Mesothelial cell of epicardium (in vitro differentiated cells): ENCODE measurements at places on chromosomes 1 and 21.
A peak's percentile ranks its signal among the peaks of the same experiment; 100 is the strongest.

GRCh38 chr1:26710811-26711210 lies 15.0 kb downstream of the ARID1A start:
- DNase-seq: no peak
- H3K4me3 ChIP-seq: no peak overlapping the region
- H3K27me3 ChIP-seq: no peaks in the 10 kb centered on the region
- H3K4me1 ChIP-seq: peaks cover 39% of the 10 kb centered on the region

GRCh38 chr1:226624526-226624925 lies 76.0 kb downstream of the STUM start:
- no peaks in the 10 kb centered on the region for H3K4me1 ChIP-seq
- H3K27ac ChIP-seq: no peak overlapping the region
- peaks cover 3% of the 10 kb centered on the region for H3K27me3 ChIP-seq

DNA sequence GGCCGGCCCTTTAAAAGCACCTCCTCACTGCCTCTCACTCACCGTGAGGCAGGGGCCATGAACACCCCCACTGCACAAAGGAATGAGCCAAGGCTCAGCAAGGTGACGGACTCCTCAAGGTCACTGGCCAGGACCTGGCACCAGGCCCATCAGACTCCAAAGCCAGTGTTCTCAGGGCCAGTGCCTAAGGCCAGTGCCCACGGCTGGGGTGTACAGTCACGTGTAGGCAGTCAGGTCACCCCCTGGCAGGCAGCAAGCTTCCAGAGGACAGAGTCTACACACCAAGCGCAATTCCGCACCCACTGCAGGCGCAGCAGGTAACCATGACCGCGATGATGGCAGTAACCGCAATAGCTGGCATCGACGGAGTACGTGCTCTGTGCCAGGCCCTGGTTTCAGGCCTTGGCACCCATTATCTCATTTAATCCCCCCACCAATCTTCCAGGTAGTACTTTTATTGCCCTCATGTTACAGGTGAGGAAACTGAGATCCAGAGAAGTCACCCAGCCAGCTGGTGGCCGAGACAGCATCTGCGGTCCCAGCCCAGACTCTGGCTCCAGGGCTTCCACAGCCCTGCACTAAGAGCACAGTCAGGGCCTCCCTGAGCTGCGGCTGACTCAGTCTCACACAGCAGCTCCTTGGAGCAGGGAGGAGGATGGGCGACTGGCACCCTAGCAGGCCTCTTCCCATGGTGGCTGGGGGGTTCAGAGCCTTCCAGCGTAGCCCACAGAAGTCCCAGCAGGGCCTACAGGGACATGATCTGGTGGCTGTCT lies 27.0 kb downstream of the RAP1GAP start:
- peaks cover 18% of the 10 kb centered on the region for H3K27me3 ChIP-seq
- peaks cover 7% of the 10 kb centered on the region for H3K4me1 ChIP-seq
- H3K27ac ChIP-seq: no peak overlapping the region
- no peak overlapping the region for H3K4me3 ChIP-seq

GRCh38 chr1:231733063-231733462 lies 106.5 kb downstream of the DISC1 start:
- DNase-seq: no peak
- no peaks in the 10 kb centered on the region for H3K36me3 ChIP-seq
- H3K27me3 ChIP-seq: no peaks in the 10 kb centered on the region
- no peak overlapping the region for H3K4me3 ChIP-seq
- no peak overlapping the region for H3K27ac ChIP-seq

- H3K27me3 ChIP-seq: peaks cover 6% of the 10 kb centered on the region
- no peaks in the 10 kb centered on the region for H3K36me3 ChIP-seq
- H3K4me1 ChIP-seq: peaks cover 31% of the 10 kb centered on the region
- peak overlapping the region; percentile 47 for H3K27ac ChIP-seq
- DNase-seq: peak; percentile 77
- H3K4me3 ChIP-seq: peak overlapping the region; percentile 66
These were observed 4.5 kb downstream of the C1orf232 start for GRCh38 chr1:26164036-26164860.

DNA sequence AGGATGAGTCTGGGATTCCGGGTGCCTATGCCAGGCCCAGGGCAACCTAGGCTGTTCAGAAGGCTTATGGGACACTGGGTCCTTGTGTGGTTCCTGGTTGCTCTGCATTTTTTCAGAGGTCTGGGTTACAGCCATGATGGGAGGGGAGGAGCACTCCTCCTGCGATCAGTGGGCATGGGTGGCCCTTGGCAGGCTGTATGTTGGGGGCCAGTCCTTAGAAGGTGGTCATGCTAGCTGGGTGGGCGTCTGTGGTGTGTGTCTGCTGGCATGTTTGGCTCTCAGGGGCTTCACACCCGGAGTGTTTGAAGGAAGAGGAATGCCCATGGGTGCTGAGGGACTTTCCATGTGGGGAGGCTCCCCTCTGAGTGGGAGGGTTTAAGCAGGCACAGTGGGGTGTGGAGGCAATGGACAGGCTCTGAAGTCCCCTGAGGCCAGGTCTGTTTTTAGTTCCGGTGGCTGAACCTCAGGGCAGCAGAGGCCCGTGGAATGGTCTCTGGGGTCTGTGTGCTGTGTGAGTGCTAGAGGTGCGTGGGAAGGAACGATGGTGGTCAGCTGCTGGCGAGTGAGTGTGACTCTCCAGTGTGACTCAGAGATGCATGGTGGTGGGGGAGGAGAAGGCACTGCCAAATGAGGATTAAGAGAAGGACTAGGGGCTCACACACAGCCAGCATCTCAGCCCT lies 25.3 kb downstream of the CACNA1E start:
- H3K27me3 ChIP-seq: peaks cover 45% of the 10 kb centered on the region
- no peak for DNase-seq
- no peak overlapping the region for H3K27ac ChIP-seq
- H3K36me3 ChIP-seq: no peaks in the 10 kb centered on the region
- peaks cover under 1% of the 10 kb centered on the region for H3K4me1 ChIP-seq

GRCh38 chr1:59146056-59146455 lies 150.8 kb upstream of the FGGY start:
- DNase-seq: no peak
- H3K27ac ChIP-seq: peak overlapping the region; percentile 26
- no peaks in the 10 kb centered on the region for H3K36me3 ChIP-seq
- peaks cover 2% of the 10 kb centered on the region for H3K27me3 ChIP-seq
- peaks cover 31% of the 10 kb centered on the region for H3K4me1 ChIP-seq
- H3K4me3 ChIP-seq: peak overlapping the region; percentile 75

GRCh38 chr21:26918323-26919079 lies 48.4 kb downstream of the ADAMTS5 start:
- peaks cover 8% of the 10 kb centered on the region for H3K36me3 ChIP-seq
- DNase-seq: no peak
- no peaks in the 10 kb centered on the region for H3K27me3 ChIP-seq
- peaks cover 10% of the 10 kb centered on the region for H3K4me1 ChIP-seq
- no peak overlapping the region for H3K4me3 ChIP-seq
- H3K27ac ChIP-seq: no peak overlapping the region

- H3K36me3 ChIP-seq: no peaks in the 10 kb centered on the region
- H3K4me3 ChIP-seq: no peak overlapping the region
- no peak for DNase-seq
- peaks cover 4% of the 10 kb centered on the region for H3K27me3 ChIP-seq
These were observed 122.2 kb upstream of the BEND5 start for GRCh38 chr1:48898894-48899293.

DNA sequence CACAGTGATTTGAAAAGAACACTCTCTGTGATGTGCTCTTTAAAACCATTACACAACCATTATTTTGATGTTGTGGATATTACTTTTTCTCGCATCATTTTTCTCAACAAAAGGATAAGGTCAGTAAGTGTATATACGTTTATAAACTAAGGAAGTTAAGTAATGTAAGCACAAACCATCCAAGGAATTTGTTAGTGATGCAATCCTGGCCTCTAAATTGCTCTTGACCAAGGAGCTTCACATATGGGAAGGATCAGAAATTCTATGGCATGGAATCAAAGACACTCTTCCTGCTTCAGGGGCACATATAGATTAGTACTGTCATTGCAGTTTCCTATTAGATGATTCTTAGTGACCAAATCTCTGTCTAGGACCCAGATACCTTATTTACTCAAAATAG lies 3.6 kb upstream of the PPP2R5A start:
- H3K27ac ChIP-seq: peak overlapping the region; percentile 55
- no peaks in the 10 kb centered on the region for H3K36me3 ChIP-seq
- no peak for DNase-seq
- H3K4me1 ChIP-seq: peaks cover 5% of the 10 kb centered on the region

DNA sequence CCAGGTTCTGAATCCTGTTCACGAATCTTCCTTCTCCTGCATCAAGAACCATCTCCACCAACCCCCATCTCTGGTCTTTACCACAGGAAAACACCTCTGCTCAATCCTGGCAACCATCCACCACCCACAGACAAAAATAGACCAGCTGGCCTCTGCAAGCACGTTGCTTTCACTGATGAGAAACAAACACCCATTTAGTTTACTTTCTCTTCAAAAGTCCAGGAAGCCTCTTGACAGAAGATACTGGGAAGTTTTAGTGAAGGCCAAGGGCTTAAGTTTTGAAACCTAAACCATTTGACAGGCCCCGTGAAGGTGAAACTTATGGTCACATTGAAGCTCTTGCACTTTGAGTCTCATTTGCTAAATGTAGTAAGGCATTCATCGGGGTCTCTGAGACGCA lies 122.6 kb upstream of the PPP2R5A start:
- no peaks in the 10 kb centered on the region for H3K27me3 ChIP-seq
- H3K36me3 ChIP-seq: no peaks in the 10 kb centered on the region
- no peaks in the 10 kb centered on the region for H3K4me1 ChIP-seq
- no peak overlapping the region for H3K4me3 ChIP-seq
- no peak for DNase-seq

DNA sequence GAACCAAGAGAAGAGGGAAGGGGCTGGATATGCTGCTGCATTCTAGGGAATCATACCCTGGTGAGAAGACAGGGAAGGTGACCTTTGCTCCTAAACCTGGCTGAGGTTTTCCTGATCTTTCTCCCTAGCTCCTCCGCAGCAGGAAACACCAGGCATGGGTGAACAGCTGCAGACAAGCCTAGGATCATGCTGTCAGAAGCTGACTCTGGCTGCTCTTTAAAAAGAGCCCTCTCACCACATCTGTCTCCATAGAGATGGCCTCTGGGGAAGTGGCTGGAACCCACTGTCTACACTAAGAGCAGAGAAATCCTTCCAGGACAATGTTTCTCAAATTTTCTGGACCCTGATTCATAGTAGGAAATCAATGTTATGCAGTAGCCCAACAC lies 57.6 kb downstream of the CD34 start:
- no peaks in the 10 kb centered on the region for H3K27me3 ChIP-seq
- no peak for DNase-seq
- H3K4me1 ChIP-seq: no peaks in the 10 kb centered on the region

- peaks cover 29% of the 10 kb centered on the region for H3K27me3 ChIP-seq
- peaks cover 27% of the 10 kb centered on the region for H3K4me1 ChIP-seq
- H3K36me3 ChIP-seq: no peaks in the 10 kb centered on the region
- no peak for DNase-seq
- peak overlapping the region; percentile 41 for H3K27ac ChIP-seq
These were observed 92.0 kb downstream of the IER5 start for GRCh38 chr1:181180407-181181031.

DNA sequence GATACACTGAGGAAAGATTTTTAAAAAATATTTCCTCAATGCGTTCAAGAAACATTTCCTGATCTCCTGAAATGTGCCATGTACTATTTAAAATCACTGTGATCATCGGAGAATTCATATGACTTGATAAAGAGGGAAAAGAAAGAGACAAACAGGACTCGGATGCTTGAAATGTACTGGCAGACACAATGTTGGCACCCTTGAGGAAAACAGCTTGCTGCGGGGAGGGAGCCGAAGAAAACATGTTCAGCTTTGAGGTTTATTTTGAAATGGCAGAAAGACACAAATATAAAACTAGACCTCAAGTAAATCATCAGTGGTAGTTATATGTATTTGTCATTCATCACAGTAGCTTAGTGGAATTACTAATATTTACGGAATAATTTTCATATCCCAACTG lies 100.9 kb upstream of the BRINP3 start:
- H3K4me1 ChIP-seq: peaks cover 3% of the 10 kb centered on the region
- H3K4me3 ChIP-seq: no peak overlapping the region
- no peak overlapping the region for H3K27ac ChIP-seq
- DNase-seq: no peak
- peaks cover 14% of the 10 kb centered on the region for H3K27me3 ChIP-seq
- H3K36me3 ChIP-seq: no peaks in the 10 kb centered on the region

GRCh38 chr1:61378494-61379180 lies 296.3 kb downstream of the NFIA start:
- no peak for DNase-seq
- peaks cover 8% of the 10 kb centered on the region for H3K36me3 ChIP-seq
- peaks cover 66% of the 10 kb centered on the region for H3K4me1 ChIP-seq
- H3K4me3 ChIP-seq: no peak overlapping the region
- no peaks in the 10 kb centered on the region for H3K27me3 ChIP-seq

DNA sequence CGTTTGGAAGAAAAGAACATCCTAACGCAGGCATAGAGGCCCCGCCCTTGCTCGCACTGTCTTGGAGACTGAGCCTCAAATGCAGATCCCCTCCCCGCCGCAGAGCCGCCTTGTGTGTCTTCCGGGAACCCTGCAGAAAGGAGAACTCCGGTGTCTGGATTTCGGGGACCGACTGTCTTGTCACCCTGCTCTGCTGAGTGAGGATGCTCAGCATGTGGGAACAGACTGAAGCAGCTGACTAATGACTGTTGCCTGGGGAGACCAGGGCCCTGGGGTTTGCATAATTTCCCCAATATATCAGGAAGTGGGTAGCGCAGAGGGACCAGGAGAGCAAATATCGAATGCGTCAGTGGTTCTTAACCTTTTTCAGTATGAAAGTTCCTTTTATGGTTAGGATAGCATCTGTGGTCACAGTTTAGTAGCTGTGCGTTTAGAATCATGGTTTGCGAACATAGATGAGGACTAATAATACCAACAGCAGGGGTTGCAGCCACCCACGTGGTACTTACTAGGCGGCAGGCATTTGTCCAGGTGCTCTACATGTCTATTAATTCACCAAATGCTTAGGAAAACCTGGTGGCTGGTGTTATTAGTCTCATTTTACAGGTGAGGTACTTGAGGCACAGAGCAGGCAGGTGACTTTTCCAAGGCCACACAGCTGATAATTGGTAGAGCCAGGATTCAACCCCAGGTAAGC lies 14.3 kb downstream of the GPR137B start:
- H3K27me3 ChIP-seq: no peaks in the 10 kb centered on the region
- peaks cover 12% of the 10 kb centered on the region for H3K36me3 ChIP-seq
- H3K4me3 ChIP-seq: no peak overlapping the region
- DNase-seq: no peak

DNA sequence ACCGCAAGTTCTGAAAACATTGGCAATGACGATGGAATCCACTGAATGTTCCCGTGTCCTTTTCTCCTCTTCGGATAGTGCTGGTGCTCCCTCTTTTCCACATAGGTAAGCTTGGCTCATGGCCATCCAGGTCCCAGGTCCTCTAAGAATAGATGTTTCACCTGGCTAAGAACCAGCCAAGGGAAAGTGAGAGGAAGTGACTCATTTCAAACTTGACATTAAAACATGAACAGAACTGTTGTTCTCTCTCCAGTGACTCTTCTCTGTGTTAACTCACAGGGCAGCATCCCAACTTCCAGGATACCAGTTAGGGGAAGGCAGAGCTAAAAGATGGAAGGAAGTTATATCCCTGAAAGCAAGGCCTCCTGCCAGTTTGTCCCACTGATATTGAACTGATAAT lies 493.8 kb upstream of the CHRM3 start:
- H3K4me1 ChIP-seq: no peaks in the 10 kb centered on the region
- no peak for DNase-seq
- H3K4me3 ChIP-seq: no peak overlapping the region
- no peak overlapping the region for H3K27ac ChIP-seq
- H3K27me3 ChIP-seq: peaks cover 9% of the 10 kb centered on the region
